ENCODE measurements at places on chromosomes 12 and 14. TPM values are rescaled to one million over a fixed set of nuclear protein-coding genes. Genes with fewer than 3 reads are reported as not detected.

The TTC9 gene
- total RNA-seq: 5.3 TPM

The KERA gene
- total RNA-seq: not detected

The MYH6 gene
- not detected for total RNA-seq

The RHOJ gene
- 19.0 TPM for total RNA-seq

The GARIN6 gene
- total RNA-seq: not detected

The SLCO1A2 gene
- total RNA-seq: not detected

The OTX2 gene
- not detected for total RNA-seq

The KRT6C gene
- not detected for total RNA-seq

The CD69 gene
- total RNA-seq: not detected

The NTF3 gene
- 11.1 TPM for total RNA-seq

The VDR gene
- 6.1 TPM for total RNA-seq

The SYNE3 gene
- 57.7 TPM for total RNA-seq

The TMPRSS12 gene
- total RNA-seq: not detected

The SCN8A gene
- total RNA-seq: 0.26 TPM

The CD163L1 gene
- total RNA-seq: 3.6 TPM

The SLC5A8 gene
- total RNA-seq: not detected

The PTPRO gene
- 2.0 TPM for total RNA-seq

The AQP6 gene
- total RNA-seq: 0.13 TPM

The LYZ gene
- 0.19 TPM for total RNA-seq

The OASL gene
- total RNA-seq: 0.19 TPM

The SMOC1 gene
- total RNA-seq: 0.40 TPM

The GDF3 gene
- not detected for total RNA-seq

The EPYC gene
- total RNA-seq: not detected

The PTHLH gene
- total RNA-seq: 6.0 TPM

The DEPDC4 gene
- total RNA-seq: 0.75 TPM

The ARHGAP9 gene
- total RNA-seq: not detected

The COQ5 gene
- 27.9 TPM for total RNA-seq

The SLC17A8 gene
- total RNA-seq: not detected

The TPH2 gene
- total RNA-seq: not detected

The LRR1 gene
- total RNA-seq: 21.1 TPM

The OAS2 gene
- total RNA-seq: 12.3 TPM

The MSI1 gene
- total RNA-seq: not detected

The SLC38A4 gene
- 0.26 TPM for total RNA-seq

The GLS2 gene
- 0.13 TPM for total RNA-seq

The ADGRD1 gene
- total RNA-seq: 1.4 TPM

The OTUB2 gene
- total RNA-seq: 1.2 TPM

The ITGB7 gene
- 1.5 TPM for total RNA-seq

The PCNX4 gene
- total RNA-seq: 69.3 TPM

The P2RX2 gene
- not detected for total RNA-seq

The TPPP2 gene
- not detected for total RNA-seq

The NPFF gene
- not detected for total RNA-seq

The DEGS2 gene
- total RNA-seq: under 0.01 TPM

The B3GNT4 gene
- total RNA-seq: 0.19 TPM

The KRT71 gene
- not detected for total RNA-seq

The RIPK3 gene
- total RNA-seq: 0.40 TPM

The GPD1 gene
- 0.44 TPM for total RNA-seq

The RPL10L gene
- not detected for total RNA-seq

The AQP2 gene
- total RNA-seq: not detected

The GYS2 gene
- total RNA-seq: not detected

The COX8C gene
- not detected for total RNA-seq

The PPP1R1A gene
- not detected for total RNA-seq

The PRR4 gene
- total RNA-seq: 0.53 TPM

The FGF6 gene
- not detected for total RNA-seq

The IAPP gene
- total RNA-seq: not detected

The APEX1 gene
- 29.6 TPM for total RNA-seq

The RNASE1 gene
- 7.1 TPM for total RNA-seq
